ENCODE measurements at places on chromosomes 1 and 21. TPM values are rescaled to one million over a fixed set of nuclear protein-coding genes. Genes with fewer than 3 reads are reported as not detected.
A peak's percentile ranks its signal among the peaks of the same experiment; 100 is the strongest.

Gene KLHL12
- 35.4 TPM for total RNA-seq

Gene YIPF1
- 18.2 TPM for total RNA-seq

Gene IVL
- total RNA-seq, result 1.9 TPM

Gene FAM167B
- total RNA-seq, result 1.8 TPM

DNA sequence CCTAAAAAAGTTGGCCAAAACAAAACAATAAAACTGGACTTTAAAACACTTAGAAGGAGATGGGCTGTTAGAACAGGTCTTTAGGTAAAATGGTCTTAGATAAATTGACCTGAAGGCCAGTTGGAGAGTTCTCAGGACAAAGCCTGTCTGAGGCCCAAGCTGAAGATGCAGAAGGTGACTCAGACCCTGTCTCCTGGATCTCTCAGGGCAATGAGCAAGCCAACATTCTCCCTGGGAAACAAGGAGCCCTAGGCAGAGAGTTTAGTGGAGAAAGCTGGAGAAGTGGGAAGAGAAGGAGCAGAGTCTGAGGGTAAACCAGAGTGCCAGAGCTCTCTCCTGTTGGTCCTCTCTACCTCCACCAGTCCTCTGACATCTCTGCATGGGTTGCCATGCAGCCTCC lies 70.1 kb downstream of the FCRL5 start:
- DNase-seq, result no peak

- DNase-seq, result no peak
These were observed 32.7 kb upstream of the POFUT2 start for GRCh38 chr21:45320261-45321025.

GRCh38 chr1:209766051-209766450 lies 10.2 kb downstream of the TRAF3IP3 start:
- DNase-seq, result no peak

GRCh38 chr1:92298213-92298572 lies 594 bp downstream of the GLMN start:
- DNase-seq, result no peak

- peak; percentile 68 for DNase-seq
These were observed 371 bp downstream of the SZRD1 start for GRCh38 chr1:16367258-16367967.

DNA sequence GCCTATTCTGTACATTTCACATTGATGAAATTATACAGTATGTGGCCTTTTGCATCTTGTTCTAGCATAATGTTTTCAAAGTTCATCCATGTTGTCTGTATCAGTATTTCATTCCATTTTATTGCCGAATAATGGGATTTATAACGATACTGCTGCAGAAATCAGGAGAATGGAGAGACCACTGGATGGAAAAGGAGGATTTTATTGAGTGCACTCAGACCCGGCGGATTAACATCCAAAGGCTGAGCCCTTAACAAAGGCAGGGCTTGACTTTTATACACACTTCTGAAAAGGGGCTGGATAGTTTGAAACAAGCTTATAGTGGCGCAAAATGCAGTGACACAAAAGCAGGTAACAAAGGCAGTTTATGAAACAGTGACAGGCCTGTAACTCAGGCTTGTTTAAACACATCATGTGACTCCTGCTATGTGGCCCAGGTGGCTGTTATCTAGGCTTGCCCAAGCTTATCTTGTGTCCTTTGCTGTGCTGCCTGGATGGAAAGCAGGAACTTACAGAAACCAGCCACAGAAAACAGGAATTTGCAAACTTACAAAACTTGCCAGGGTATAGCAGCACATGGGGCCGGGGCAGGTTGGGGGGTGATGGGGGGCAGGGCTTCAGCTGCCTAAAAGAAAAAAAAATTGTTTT lies 32.8 kb upstream of the KCNJ15 start:
- peak; percentile 22 for DNase-seq

DNA sequence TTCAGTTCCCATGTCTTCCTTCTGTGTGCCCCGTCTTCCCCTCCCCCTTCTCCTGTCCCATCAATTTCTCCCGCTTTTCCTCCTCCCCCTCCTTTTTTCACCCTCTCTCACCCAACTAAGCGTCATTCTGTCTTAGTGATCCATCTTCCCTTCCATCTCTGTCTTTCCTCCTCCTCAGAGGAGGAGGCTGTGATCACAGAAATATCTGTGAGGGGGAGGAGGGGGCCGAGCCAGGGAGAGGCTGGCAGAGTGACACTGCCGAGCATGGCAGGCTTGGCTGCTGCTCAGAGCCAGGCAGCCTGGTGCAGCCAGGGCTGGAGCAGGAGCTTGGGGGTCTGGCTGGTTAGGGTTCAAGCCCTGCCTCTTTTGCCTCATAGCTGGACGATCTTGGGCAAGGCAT lies 7.6 kb downstream of the HTR6 start:
- DNase-seq, result no peak

DNA sequence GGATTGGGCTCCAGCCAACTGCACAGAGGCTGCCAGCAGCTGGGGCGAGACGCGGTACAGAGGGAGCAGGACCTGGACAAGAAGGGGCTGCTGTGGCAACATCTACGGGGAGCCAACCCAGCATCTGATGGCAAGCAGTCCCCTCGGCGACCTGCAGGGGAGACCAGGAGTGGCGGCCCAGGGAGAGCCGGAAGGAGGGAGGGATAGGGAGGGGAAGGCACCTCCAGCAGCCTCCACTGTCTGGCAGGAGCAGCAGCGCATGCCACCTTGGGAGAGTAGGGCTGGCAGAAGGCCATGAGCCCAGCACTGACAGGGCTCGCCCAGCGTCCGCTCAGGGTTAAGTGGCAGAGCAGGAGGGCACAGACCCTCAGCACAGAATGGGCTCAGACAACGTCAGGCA lies 17.3 kb downstream of the CHD5 start:
- DNase-seq, result peak; percentile 39
